ENCODE measurements at places on chromosomes 11 and 22.
A peak's percentile ranks its signal among the peaks of the same experiment; 100 is the strongest.

GRCh38 chr11:86680716-86681482 lies 8.5 kb upstream of the ME3 start:
- no peaks in the 10 kb centered on the region for H3K27me3 ChIP-seq
- no peak overlapping the region for H3K4me3 ChIP-seq
- H3K4me1 ChIP-seq, result no peaks in the 10 kb centered on the region
- no peak overlapping the region for H3K27ac ChIP-seq

- H3K36me3 ChIP-seq, result no peaks in the 10 kb centered on the region
- H3K4me1 ChIP-seq, result no peaks in the 10 kb centered on the region
- peak; percentile 87 for DNase-seq
- no peak overlapping the region for H3K27ac ChIP-seq
These were observed 10.9 kb upstream of the APOBEC3C start for GRCh38 chr22:39003165-39003638.

DNA sequence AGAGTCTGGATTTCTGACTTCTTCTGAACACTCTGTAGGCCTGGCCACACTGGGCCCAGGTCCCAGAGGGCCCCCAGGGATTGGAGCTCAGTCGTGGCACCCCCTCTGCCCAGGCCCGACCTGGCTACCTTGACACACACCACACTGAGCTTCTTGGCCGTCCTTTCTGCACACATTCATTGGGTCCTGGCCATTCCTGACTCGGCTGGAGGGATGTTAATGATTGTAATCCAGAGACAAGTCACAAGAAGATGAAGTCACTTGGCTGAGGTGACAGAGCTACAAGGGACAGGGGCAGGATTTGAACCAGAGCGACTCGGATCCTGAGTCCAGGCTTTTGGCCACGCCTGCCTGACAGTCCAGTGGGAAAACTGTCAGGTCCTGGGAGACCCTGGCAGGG lies 23.9 kb upstream of the PDGFB start:
- H3K4me1 ChIP-seq, result no peaks in the 10 kb centered on the region
- no peaks in the 10 kb centered on the region for H3K36me3 ChIP-seq
- DNase-seq, result no peak
- H3K27me3 ChIP-seq, result no peaks in the 10 kb centered on the region
- no peak overlapping the region for H3K4me3 ChIP-seq

DNA sequence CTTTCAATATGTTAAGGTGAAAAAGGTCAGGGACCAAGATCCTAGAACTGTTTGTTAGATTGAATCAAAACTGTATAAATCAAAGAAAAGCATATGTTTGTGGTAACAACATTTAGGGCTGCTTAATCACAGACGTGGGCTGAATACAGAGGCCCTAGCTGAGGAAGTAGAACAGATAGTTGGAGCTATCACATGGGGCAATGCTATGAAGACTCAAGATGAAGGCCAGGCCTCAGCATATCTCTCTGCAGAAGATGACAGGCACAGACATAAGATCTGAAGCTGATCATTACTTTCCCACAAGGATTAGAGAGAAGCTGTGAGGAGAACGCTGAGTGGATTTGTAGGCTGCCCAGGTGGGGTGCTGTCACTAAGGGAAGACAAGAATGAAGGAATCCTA lies 158.6 kb upstream of the CARD18 start:
- H3K27ac ChIP-seq, result no peak overlapping the region
- DNase-seq, result no peak
- no peaks in the 10 kb centered on the region for H3K4me1 ChIP-seq
- H3K4me3 ChIP-seq, result no peak overlapping the region
- H3K27me3 ChIP-seq, result no peaks in the 10 kb centered on the region

DNA sequence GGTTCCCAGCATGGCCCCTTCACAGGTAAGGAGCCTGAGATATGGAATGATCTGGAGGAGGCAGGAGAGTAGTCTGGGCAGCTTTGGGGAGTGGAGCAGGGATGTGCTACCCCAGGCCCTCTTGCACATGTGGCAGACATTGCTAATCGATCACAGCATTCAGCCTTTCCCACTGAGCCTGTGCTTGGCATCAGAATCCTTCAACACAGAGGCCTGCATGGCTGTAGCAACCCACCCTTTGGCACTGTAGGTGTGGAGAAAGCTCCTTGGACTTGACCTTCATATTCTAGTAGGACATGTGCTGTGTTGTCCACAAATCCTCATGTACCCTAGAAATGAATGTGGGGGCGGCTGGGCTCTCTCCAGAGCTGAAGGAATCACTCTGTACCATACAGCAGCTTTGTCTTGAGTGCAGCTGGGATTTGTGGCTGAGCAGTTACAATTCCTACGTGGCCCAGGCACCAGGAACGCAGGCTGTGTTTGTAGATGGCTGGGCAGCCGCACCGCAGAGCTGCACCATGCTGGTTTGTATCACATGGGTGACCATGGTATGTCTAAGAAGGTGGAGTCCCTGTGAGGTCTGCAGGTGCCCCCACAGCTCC lies 21.8 kb upstream of the PPP6R3 start:
- no peak overlapping the region for H3K4me3 ChIP-seq
- peaks cover 5% of the 10 kb centered on the region for H3K36me3 ChIP-seq
- H3K27me3 ChIP-seq, result no peaks in the 10 kb centered on the region
- no peak for DNase-seq
- peaks cover 17% of the 10 kb centered on the region for H3K4me1 ChIP-seq

DNA sequence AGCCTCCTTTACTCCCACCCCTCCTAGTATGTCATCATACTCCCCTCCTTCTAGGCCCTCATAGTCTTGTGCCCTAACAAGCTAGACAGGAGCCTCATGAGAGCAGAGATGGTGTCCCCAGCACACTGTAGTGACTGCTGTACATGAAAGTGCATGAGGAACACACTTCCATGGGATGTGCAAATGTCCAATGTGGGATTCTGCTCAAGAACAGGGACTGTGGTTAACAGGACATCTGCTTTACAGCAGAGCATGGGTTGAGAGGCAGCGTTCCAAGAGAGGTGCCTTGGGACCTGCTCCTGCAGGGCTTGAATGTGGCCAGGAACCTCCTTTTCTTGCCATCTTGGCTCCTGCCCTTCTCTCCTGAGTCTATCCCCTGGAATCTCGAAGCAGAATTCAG lies 45.3 kb downstream of the HIRA start:
- no peak overlapping the region for H3K27ac ChIP-seq
- no peaks in the 10 kb centered on the region for H3K27me3 ChIP-seq
- no peak for DNase-seq
- H3K4me3 ChIP-seq, result no peak overlapping the region
- no peaks in the 10 kb centered on the region for H3K4me1 ChIP-seq

- no peaks in the 10 kb centered on the region for H3K27me3 ChIP-seq
- DNase-seq, result no peak
- no peaks in the 10 kb centered on the region for H3K36me3 ChIP-seq
- H3K4me1 ChIP-seq, result no peaks in the 10 kb centered on the region
- H3K27ac ChIP-seq, result no peak overlapping the region
These were observed 29.5 kb downstream of the APOL5 start for GRCh38 chr22:35746946-35747703.

DNA sequence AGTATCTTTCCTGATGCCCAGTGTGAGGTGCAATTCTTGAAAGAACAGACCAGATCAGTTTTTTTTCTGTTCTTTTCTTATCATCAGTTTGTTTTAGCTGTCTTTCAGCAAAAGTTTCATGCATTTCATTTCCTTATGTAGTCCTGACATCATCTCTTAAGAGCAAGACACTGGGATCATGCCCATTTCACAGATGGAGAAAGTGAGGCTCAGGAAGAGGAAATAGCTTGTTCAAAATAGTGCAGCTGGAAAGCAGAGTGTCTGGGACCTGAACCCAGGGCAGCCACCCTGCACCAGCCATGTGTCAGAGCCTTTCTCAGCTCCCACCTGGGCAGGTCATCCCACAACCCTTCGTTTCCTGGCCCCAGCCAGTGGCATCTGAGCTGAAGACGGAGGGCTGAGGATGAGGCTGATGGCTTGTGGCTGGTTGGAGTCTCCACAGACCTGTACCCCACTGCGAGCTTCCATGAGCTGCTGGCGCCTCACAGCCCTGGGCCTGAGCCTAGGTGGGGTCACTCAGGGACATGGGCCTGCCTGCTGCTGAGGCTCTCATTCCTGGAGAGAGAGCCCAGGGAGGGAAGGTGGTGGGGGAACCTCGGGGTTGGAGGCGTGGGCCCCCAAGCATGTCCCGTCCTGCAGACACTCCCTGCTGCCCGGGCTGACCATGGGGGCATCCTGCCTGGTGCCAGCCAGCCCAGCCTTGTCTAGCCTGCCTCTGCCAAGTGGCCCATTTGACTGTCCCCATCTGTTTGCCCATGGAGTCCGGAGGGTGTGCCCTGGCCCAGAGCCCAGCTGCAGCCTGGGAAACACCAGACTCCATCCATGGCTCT lies 61.8 kb downstream of the SMIM38 start:
- DNase-seq, result no peak
- H3K4me1 ChIP-seq, result no peaks in the 10 kb centered on the region
- no peak overlapping the region for H3K27ac ChIP-seq
- no peaks in the 10 kb centered on the region for H3K27me3 ChIP-seq

GRCh38 chr11:124877910-124878758 lies 12.9 kb downstream of the ROBO3 start:
- H3K27me3 ChIP-seq, result no peaks in the 10 kb centered on the region
- H3K4me3 ChIP-seq, result no peak overlapping the region
- H3K27ac ChIP-seq, result peak overlapping the region; percentile 89
- no peaks in the 10 kb centered on the region for H3K36me3 ChIP-seq
- no peak for DNase-seq

GRCh38 chr11:8967184-8967583 lies 2.9 kb upstream of the TMEM9B start:
- H3K27ac ChIP-seq, result no peak overlapping the region
- H3K36me3 ChIP-seq, result no peaks in the 10 kb centered on the region
- H3K4me1 ChIP-seq, result peaks cover 15% of the 10 kb centered on the region
- H3K4me3 ChIP-seq, result no peak overlapping the region
- DNase-seq, result no peak

- no peaks in the 10 kb centered on the region for H3K4me1 ChIP-seq
- H3K36me3 ChIP-seq, result no peaks in the 10 kb centered on the region
- H3K4me3 ChIP-seq, result peak overlapping the region; percentile 8
- no peaks in the 10 kb centered on the region for H3K27me3 ChIP-seq
- DNase-seq, result peak; percentile 93
These were observed 3.4 kb downstream of the CCDC89 start for GRCh38 chr11:85682330-85683305.

GRCh38 chr11:69936771-69937170 lies 117.6 kb upstream of the FGF3 start:
- no peak overlapping the region for H3K4me3 ChIP-seq
- no peaks in the 10 kb centered on the region for H3K27me3 ChIP-seq
- H3K4me1 ChIP-seq, result peaks cover 6% of the 10 kb centered on the region
- DNase-seq, result no peak
- no peak overlapping the region for H3K27ac ChIP-seq

GRCh38 chr22:27108425-27109114 lies 451.2 kb downstream of the MIAT start:
- H3K4me3 ChIP-seq, result no peak overlapping the region
- no peaks in the 10 kb centered on the region for H3K36me3 ChIP-seq
- H3K27me3 ChIP-seq, result no peaks in the 10 kb centered on the region
- H3K27ac ChIP-seq, result no peak overlapping the region
- no peak for DNase-seq

- no peak for DNase-seq
- no peak overlapping the region for H3K4me3 ChIP-seq
These were observed 37.6 kb upstream of the PARVG start for GRCh38 chr22:44143105-44143474.

DNA sequence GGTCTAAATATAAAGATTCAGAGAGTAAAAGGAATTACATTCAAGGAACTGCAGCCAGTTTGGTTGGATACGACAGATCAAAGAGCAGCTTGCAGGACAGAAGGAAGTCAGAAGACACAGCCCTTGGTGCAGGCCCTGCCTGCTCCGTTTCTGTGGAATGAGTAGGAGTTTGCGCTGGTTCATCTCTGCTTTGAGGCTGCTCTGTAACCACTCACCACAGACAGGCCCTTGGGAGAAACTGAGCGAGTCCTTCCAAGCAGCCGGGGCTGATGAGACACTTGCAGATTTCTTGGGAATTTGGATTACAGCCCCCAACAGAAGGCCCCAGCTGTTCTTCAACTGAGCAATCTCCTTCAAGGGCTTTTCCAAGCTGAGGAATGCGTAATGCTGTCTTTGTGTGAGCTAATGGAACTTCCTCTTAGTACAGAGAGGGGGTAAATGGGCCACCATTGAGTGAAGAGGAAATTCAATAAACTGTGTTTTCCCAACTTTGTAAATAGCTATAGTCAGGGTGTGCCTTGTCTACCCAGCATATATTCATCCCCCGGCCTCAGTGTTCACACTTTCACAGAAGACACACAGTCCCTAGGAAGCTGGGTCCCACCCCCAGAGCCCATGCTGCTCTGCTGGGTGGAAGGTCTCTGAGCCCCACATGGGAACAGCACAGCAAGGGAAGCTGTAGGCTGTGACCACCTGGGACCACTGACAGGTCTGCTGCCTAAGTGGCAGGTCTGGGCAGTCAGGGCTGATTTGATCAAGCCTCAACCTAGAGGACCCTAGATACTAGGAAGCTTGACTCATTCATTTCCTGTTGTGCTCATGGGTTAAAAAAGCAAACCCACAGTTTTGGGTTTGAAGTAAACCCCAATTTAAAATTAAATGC lies 16.6 kb downstream of the IL10RA start:
- no peak for DNase-seq
- no peaks in the 10 kb centered on the region for H3K36me3 ChIP-seq
- H3K4me1 ChIP-seq, result peaks cover 25% of the 10 kb centered on the region
- H3K4me3 ChIP-seq, result no peak overlapping the region
- H3K27ac ChIP-seq, result peak overlapping the region; percentile 75
- no peaks in the 10 kb centered on the region for H3K27me3 ChIP-seq

DNA sequence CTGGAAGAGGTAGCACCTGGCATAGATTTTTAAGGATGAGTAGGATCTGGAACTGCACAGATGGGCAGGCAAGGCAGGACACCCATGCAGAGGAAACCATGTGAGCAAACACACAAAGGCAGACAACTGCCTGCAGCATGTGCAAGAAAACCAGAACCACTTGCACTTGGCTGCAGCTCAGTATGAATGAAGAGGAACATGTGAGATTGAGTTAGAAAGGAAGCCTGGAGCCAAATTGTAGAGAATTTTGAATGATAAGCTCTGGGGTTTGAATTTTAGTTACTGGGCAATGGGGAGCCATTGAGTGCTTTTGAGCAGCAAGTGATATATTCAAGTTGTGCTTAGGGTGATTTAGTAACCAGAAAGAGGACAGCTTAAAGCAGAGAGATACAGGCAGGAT lies 583.4 kb downstream of the SOX6 start:
- no peak overlapping the region for H3K27ac ChIP-seq
- no peaks in the 10 kb centered on the region for H3K27me3 ChIP-seq
- no peak for DNase-seq
- H3K36me3 ChIP-seq, result no peaks in the 10 kb centered on the region

- H3K36me3 ChIP-seq, result no peaks in the 10 kb centered on the region
- DNase-seq, result no peak
These were observed 45.2 kb upstream of the LIPT2 start for GRCh38 chr11:74538680-74539079.

- H3K36me3 ChIP-seq, result no peaks in the 10 kb centered on the region
- no peaks in the 10 kb centered on the region for H3K4me1 ChIP-seq
- no peak for DNase-seq
- no peak overlapping the region for H3K27ac ChIP-seq
- H3K4me3 ChIP-seq, result no peak overlapping the region
- H3K27me3 ChIP-seq, result no peaks in the 10 kb centered on the region
These were observed 117.5 kb upstream of the ZBED5 start for GRCh38 chr11:10975287-10975721.

All from upper lobe of left lung (tissue), 6 donors.